AG04450 (cell line): ENCODE measurements at places on chromosomes 5 and 9.

GRCh38 chr5:141908796-141909195, 14.9 kb upstream of the DELE1 start:
- no peak for DNase-seq

DNA sequence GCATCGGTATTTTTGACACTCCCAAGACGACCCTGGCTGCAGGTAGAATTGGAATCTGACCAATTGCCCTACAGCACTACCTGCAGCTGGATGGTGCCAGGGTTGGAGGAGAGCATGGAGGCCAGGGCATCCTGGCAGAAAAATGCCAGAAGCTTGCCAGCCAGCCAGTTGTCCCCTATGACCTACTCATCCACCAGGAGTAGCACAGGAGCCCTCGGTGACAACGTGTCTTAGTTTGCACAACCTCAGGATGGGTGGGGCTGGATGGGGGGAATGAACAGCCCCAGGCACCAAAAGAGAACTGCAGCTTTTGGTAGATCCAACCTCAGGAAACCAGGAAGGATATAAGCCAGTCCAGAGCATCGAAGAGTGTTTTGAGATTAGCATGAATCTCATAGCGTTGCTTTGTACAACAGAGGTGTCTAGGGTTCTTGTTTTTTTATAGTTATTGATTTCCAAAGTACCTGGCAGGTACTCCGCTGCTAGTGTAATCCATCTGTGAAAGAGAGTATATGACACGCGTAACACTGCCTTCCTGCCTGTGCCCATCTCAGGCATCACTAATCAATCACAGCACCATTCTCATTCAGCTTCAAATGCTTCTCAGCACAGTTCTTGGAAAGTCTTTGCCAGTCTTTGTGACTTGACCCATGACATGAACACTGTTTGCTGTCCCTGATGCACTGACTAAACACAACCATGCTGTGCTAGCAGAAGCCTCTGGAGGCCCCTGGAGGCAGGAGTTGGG, 36.7 kb upstream of the ASS1 start:
- DNase-seq: no peak

DNA sequence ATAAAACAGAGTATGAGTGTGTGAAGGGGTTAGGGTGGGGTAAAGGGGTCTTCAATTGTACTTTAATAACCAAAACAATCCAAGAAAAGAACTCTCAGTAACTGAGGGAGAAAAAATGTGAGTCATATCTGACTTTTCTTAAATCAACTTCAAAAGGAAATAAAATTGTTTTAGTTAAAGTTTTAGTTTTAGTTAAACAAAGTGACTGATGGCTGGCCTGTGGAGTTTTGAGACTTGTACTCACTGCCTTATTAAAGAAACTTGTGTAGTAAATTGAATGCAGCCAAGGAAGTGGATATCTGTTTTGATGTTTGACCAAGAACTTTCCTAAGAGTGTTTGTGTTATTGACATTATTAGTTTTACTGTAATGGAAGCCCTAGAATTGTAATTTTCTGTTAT, 2032.6 kb downstream of the MAT2B start:
- DNase-seq: no peak

DNA sequence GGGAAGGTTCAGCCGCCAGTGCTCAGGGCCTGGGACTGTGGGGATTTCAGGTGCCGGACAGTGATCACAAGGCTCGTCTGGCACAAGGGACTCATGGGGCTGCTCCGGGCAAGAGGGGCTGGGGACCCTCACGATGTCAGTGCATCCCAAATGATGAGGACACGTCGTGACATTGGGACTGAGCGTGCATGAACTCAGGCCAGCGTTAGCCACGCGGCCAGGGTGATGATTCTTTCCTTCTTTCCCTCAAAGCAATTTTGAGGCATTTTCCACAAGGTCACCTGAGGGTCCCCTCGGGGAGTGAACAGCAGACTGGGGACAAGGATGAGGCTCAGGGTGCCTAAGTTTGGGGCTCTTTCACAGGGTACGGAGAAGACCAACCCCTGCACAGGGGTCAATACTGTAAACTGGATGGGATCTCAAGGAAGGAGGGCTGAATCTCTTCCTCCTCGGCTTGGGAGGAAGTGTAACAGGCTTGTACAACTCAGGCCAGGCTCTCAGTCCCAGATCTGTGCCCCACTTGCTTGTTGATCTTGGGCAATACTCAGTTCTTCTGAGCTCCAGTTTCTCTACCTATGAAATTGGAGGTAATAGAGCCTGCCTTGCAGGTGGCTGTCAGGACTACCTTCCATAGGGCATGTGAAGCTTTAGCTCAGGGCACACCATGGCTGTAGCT, 78.5 kb downstream of the PRRT1B start:
- no peak for DNase-seq

GRCh38 chr5:2158109-2158508, 275.4 kb upstream of the IRX4 start:
- DNase-seq: no peak

GRCh38 chr5:121121786-121122185, 657.7 kb downstream of the PRR16 start:
- DNase-seq: no peak

- DNase-seq: no peak
These were observed 138.7 kb downstream of the DRD1 start for GRCh38 chr5:175305251-175305650.

DNA sequence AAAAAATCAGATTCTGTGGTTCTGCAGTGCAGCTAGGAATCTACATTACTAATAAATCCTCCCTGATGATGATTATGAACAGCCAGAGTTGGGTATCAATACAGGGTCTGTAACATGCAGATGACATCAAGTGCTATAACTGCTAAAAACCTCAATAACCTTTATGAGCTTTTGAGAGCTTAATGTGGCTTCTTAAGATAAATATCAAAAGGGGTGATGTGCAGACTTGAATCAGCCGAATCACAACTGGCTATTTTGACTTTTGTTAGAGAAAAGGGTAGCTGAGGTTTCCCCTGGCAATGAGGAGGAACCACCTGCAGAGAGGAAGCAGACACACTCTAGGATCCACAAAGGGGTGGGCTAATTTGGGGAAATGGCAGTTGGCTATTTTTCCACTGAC, 30.2 kb downstream of the CAPSL start:
- DNase-seq: no peak

DNA sequence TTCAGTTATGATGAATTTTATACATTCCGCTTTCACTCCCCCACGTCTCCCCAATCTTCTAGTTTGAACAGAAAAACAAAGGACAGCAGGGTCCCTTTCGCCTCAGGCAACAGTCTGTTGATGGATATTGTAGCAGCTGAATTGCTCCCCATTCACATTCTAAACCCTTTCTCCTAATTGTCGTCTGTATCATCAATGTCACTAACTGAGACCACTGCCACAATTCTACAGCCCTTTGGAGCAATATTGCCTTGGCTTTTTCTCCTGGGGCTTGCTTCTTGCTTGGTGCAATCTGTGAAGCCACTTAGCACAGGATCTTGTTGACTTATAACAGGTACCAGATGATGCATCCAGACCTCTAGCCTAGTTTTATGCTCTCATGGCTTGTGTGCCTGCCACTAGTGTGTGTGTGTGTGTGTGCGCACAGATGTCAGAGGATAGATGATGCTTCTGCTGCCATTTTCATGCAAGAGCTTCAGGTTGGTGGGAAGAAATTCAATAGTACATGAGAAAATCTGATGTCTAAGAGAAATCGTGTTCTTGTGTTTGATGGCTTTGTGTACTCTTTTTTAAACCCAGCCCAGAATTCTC, 195.2 kb upstream of the ISL1 start:
- no peak for DNase-seq

DNA sequence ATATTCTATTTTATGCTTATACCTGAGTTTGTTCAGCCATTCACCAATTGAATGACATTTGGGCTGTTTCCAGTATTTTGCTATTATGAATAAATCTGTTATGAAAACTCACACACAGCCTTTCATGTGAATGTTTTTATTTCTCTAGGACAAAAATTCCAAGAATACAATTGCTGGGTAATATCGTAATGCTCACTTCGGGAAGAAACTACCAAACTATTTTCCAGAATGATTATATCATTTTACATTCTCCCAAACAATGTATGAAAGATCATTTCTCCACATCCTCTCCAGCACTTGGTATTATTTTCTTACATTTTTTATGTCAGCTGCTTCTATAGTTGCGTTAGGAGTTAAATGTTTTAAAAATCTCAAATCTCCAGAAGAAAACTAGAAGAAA, 58.3 kb upstream of the LHFPL2 start:
- DNase-seq: no peak

DNA sequence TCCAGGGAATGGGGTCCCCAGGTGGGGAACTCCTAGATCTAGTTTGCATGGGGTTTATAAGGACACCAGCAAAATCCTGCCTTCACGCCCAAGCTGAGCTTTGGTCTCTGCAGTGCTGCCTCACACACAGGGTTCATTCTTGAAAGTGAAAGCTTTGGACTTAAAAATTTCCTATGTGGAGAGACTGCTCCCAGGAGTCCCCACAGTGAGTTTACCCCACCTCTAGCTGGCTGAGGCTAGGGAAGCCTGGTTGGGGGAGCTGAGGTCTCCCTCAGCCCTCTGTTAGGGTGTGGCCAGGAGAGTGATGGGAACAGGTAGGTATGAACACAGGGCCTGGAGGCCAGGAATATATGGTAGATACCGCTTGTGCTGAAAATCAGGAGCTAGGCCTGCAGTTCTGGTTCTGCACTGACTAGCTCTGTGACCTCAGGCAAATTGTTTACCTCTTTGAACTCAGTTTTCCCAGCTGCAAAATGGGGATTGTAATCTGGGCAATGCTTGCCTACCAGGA, 41.5 kb upstream of the LARP1 start:
- DNase-seq: no peak

DNA sequence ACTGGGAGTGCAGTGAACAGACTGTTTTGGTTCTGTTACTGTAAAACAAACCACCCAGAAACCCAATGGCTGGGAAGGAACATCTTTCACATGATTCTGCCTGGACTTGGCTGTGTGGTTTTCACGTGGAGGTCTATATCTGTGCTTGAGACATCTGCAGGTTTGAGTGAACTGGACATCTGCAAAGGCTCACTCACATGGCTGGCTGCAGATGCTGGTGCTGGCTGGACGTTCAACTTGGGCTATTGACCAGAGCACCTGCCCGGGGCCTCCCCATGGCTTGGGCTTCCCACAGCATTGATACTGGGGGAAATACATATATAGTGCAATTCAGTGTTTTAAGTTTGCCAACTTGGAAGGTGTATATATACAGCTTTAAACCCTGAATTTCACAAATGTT, 6.8 kb downstream of the CTSL start:
- no peak for DNase-seq

DNA sequence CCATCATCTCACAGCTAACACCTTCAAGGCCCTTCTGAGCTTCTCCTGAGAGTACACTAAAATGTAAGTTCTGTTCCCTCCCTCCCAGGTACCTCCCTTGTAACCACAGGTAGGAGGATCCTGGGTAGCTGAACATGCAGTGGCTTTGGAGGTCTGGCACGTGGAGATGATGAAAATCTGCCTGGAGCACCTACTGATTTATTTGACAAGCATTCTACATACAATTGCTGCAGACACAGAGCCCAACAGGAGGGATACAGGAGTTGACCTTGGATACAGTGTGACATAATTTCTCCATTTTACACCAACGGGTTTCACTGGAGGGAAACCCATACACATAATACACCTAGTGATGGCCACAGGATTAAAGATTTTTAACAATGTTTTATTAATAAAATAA, 478.7 kb downstream of the SEMA5A start:
- no peak for DNase-seq

GRCh38 chr5:7759257-7759871, 91.6 kb downstream of the CFAP90 start:
- no peak for DNase-seq

DNA sequence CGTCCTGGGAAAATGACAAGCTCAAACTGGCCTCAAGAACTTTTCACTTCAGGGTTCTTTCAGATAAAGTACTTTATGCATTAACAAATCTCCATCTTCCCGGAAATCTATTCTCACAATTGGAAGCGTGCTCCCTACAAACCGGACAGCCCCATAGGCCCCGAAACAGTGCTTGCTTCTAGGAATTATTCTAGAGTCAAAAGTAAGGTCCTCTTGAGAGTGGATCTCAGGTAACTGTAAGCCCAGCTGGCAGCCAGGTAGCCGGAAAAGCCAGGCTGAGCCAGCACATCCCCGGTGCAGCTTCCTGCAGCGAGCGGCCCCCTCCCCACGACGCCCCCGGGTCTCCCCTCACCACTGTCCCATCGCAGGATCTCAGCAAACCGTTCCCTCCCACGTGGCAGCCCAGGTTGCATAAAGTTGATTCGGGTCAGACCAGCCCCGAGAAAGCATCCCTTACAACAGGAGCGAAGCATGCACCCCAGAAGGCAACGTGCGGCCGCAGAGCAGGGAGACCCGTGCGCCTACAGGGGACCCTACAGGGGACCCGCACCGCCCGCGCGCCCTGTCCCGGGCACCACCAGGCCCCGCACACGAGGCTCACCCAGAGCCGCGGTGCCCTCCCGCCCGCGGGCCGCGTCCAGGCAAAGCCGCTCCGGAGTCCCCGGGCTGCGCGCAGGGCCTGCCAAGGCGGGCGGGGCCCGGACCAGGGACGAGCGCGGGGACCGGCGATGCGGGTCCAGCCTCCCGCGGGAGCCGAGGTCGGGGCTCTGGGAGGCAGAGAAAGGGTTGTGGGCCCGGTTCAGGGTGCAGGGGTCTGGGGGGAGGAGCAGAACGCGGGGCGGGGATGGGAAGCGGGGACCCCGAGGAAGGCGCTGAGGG, 920 bp downstream of the LPCAT1 start:
- DNase-seq: no peak

GRCh38 chr9:2043243-2043642, 28.1 kb downstream of the SMARCA2 start:
- no peak for DNase-seq

DNA sequence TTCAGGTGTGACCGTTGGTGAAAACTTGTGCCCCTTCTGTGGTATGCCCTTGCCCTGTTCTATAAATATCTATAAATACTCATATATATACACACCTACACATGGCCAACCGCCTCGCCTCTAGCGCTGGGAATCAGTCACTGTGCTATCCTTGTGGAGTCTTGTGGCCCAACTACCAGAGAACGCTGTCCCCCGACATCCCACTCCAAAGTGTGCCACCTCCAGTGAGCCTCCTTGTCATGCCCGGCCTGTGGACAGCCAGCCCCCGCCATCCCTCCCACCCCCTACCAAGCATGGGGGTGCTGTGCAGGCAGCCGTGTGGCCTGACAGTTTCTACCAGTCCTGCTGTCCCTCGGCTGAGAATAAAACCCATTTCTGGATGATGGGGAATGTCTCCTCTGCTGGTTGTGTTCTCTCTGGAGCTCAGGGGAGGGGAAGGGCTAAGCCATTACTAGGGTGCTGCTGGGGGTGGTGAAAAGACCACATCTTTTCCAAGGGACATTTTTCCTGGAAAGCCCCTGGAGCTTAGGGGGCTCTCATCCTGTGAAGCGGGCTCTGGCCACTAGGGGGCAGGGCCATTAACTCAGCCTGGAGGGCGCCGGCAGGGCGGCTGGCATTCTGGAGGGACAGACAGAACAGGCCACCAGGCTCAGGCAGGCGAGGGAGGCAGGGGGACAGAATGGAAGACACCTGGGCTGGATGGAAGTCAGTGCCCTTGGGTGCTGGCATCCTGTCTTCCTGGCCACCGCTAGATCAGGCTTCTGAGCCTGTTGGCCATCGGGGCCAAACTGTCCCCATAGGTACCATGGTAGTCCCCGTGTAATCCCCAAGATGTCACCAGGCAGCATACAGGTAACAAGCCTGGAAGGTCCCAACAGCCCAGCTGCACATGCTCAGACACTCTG, 20.7 kb downstream of the GOLGA2 start:
- no peak for DNase-seq
